ENCODE measurements at places on chromosomes 5 and 9.
A peak's percentile ranks its signal among the peaks of the same experiment; 100 is the strongest.

DNA sequence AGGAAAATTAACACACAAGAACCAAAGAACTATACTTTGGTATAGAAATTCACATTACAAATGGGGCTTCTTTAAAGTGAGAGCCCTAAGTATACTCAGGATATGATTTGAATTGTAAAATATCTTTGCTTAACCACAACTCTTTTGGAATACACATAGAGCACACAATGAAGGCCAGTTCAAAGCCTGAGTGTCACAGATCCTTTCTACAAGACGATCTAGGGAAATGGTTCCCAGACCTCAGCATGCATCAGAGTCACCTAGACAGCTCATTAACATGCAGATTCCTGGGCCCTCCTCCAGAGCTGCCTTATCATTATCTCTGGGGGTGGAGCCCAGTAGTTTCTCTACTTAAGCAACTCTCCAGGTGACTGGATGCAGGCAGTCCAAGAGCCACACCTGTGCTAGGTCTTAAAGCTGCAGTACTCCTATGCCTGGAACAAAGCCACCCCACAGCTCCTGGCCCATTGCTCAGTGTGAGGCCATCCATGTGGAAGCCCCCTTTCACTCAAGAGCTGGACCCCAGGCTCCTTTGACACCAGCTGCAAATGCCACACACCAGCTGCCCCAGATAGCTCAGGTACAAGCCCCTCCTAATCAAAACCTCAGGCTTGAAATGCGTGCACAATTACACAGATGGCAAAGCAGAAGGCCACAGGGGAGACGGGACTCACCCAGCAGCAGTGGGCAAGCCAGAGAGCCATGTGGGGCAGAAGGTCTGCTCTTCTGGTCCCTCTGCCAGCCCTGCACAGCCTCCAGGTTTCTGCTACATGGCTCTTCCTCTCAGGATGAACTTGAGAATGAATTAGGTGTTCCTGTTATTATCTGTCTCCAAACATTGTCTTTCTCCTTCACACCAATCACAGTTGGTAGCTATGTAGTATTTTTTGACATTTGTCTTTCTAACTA is 106.1 kb downstream of the SH3TC2 start:
- no peak for DNase-seq

- DNase-seq, result no peak
These were observed 68.9 kb upstream of the SARDH start for GRCh38 chr9:133807037-133807436.

DNA sequence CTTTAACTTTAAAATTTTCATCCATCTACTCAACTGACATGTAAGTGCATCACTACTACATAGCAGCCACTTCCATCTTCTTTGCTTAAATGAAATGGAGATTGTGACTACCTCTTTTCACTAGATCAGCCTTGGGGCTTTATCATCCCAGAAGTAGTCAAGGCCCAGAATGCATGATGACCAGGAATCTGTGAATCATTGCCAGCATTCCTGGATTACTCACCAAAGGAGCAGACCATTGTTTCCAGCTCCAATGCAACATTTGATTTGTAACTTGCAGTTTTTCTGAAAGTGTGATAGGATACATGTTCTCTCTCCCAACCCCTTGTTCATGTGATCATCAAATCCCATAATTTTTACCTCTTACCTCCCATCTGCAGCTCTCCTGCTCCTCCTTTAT is 65.1 kb downstream of the PLPPR1 start:
- peak; percentile 80 for DNase-seq

DNA sequence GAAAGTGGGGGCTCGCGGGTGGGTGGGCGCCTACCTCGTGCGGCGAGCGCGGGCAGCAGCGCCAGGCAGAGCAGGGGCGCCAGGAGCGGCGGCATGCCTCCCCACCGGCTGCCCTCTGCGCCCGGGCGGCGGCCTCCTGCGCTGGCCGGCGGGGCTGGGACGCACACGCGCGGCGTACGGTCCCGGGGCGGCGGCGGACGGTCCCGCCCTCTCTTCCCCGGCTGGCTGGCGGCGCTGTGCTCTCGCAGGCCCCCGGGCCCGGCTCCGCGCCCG is 220 bp downstream of the NOTCH1 start:
- DNase-seq, result no peak

DNA sequence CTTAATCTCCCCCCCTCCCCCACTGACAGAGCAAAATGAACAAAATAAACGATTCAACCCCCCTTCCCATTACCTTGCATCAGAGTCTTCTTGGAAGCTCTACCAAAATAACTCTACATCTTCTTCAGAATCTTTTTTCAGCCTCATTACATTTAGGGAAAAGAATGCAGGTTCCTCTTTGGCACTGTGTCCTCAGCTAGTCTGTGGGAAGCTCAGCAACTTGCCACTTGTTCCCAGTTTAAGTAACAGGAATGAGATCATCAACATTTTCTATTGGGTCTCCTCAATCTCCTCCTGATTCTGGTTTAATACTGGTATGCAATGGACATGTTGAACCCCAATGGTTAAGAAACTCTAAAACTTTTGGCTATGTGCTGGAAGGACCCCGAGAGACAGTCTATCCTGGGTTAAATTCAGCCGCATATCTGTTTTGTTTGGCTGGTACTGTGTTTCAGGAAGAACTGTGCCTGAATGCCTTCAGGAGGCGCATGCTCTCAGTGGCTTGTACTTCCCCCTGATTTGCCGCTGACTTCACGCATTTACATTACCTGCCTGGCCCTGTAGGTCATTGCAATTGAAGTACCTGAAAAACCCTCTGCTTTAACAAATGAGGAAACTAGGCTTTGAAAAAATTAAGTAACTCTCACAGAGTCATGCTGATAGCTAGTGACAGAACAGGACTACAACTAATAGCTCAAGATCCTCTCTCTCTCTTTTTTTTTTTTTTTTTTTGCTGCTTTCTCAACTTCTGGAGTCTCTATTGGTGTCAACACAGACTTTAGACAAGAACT is 78.1 kb upstream of the HMHB1 start:
- DNase-seq, result no peak

GRCh38 chr9:105816981-105817380 is 122.6 kb downstream of the TMEM38B start:
- DNase-seq, result no peak

- DNase-seq, result peak; percentile 63
These were observed 246.1 kb downstream of the MARCHF11 start for GRCh38 chr5:15933259-15934207.

DNA sequence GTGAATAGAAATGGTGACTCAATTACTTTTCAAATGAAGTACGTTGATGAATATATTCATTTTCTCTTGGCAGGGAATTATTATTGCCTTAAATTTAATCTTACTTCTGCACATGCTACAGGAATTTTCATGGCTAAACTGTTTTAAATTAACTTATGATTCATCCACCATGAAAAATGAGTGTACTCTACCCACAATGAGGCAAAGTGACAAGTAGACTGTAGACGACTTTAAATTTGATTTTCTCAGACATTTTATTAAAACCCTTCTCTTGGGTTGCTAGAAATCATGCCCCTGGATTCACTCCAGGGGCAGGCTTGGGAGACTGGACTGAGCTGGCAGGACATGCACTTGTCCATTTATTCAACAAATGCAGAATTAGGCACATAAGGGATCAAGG is 23.5 kb upstream of the ERAP2 start:
- no peak for DNase-seq

DNA sequence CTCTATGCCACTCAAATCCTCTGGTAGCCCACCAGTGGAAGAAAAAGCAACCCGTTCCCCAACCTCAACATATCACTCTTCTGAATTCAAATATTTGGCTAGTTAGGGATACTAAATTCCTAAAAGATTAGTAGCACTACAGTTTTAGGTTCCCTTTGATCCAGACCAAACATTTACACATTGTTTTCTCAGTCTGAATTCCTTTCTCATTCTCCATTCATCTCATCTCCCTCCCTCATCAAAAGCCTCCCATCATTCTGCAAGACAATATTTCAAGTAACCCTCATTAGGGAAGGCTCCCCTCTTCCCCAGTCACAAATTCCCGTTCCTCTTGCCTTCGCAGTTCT is 26.3 kb downstream of the ADAM19 start:
- no peak for DNase-seq

DNA sequence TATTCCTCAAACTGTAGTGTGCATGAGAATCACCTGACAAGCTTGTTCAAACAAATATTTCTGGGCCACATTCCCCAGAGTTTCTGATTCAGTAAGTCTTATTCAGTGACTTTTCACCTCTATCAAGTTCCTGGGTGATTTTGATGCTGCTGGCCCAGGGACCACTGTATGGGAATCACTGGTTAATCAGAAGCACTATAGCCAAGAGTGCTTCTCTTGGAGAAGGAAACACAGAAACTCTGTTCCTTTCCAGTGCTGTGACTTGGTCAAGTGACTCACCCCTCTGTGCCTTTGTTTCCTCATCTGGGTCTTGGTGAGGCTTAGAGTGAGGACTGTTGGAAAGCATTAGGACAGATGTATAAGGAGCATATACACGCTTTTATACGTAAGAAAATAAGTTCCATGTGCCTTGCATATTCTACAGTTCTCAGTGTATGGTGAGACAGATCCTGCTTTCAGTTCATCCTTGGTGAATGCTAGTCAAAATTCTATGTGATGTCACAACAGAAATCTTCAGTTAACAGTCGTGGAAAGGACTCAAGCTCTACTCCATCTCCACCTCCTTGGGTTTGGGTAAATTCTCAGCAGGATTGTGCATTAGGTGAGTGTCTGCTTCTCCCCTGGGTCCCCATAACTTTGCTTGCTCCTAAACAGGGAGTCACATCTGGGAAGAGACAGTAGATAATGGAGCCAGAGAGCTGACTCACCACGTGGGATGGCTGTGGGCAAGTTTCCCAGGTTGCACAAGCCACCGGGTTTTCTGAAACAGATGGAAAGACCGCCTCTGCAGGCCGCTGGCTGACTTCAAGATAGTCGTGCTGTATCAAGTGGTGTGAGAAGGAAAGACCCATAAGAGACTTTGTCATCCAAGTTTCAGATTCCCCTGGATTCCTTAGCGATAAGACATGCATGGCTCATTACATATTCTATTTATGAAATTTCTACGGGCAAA is 117.0 kb downstream of the NXNL2 start:
- DNase-seq, result no peak

DNA sequence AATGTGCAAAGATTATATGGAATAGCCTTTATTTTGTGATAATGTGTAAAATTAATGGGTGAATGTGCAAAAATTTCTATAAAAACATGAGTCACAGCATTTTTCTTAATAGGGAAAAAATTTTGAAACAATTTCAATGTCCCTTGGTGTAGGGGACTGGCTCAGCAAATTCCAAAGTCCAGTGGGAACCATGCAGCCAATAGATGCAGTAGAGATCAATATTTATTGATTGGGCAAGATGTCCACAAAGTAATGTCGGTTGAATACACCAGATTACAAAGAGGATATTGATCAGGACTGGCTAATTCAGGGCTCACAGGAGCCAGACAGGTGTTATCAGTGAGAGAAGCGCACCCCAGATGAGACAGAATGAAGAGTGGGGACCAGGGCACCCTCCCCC is 62.5 kb downstream of the AMBP start:
- DNase-seq, result no peak

- no peak for DNase-seq
These were observed 1.6 kb upstream of the C5orf52 start for GRCh38 chr5:157669701-157670097.

GRCh38 chr9:114055061-114055460 is 23.0 kb downstream of the AMBP start:
- no peak for DNase-seq

DNA sequence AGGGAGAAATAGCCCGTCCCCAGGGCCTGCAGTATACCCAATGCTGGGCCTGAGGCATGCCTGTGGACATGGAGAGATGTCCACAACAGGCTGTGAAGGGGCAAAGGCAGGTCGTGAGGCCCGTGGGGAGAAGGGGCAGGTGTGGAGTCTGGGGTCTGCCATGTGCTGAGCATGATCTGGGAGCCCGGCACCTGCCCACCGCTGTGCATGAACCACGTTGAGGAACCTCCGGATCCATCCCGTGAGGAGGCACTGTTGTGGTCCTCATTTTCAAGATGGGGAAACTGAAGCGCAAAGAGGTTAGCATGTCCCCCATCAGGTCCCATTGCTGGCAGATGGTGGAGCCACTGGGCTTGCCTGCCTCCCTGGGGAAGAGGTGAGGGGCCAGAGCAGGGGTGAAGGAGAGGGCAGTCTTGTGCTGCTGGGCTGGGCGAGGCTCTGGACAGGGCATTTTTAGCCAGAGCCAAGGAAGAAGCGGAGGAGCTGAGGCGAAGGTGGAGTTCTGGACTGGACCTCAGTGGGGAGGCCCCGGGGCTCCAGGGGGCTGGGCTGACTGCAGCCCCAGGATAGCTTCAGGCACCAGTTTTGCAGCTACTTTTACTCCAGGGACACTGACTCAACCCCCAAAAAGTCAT is 46.5 kb downstream of the LRSAM1 start:
- no peak for DNase-seq

DNA sequence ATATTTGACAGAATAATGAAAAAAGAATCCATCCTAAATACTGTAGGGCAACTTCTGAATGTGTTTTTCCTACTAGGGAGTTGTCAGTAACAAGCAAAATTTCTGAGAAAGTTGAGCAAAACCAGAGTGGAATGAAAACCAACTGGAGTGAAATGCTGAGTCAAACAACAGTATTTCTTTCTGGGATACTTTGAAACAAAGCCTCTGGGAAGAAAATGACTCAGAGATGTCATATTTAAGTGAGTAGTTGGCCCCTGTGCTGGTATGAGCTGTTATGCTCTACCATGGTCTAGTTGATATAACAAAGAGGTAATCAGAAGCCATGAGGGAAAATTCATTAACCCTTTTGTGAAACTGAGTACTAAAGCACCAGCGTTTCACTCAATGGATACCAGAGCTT is 372.1 kb upstream of the C9orf72 start:
- no peak for DNase-seq

GRCh38 chr5:144060598-144060997 is 109.9 kb downstream of the YIPF5 start:
- no peak for DNase-seq
